ENCODE measurements at places on chromosomes 5 and 9.

DNA sequence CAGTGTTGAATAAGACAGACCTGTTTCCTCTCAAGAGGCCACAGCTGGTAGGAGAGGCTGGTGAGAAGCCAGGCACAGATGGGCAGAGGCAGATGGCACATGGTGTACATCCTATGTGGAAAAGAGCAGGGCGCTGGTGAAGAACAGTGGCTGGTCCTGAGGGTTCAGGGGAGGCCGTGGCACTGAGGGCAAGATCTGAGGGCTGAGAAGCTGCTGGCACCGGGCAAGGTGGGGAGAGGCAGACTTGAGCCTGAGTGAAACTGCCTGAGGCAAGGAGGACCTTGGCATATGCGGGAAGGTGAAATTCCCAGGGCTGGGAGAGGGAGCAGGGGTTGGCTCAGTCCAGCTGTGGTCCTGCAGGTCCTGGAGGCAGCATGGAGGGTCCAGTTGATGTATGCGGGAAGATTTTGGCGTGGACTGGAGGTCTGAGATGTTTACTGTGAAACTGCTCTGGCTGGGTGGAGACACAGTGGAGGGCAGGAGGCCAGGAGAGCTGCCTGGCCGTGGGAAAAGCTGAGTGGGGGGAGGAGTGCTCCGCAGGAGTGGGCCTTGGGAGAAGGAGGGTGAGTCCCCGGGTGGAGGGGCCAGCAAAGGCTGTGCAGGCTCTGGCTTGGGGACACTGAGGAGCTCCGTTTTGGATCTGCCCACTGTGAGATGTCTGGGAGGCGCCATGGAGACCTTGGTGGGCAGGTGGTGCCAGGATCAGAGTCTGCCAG, 2.6 kb downstream of the MAN1B1 start:
- DNase-seq, result no peak

DNA sequence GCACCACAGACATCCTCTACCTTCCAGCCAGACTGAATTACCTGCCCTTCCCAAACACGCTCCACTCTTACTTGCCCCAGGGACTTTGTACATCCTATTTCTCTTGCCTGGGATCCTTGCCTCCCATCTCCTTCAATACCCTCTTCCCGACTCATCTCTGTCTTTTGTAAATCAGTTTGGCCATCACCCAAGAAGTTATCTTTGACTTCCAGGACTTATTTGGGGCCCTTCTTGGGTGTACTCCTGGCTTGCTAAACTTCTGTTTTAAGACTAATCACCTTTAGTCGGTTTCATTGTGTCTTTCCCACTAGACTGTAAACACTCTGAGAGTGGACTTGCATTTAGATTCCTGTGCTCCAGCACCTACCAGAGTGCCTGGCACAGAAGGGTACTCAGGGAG, 545.6 kb downstream of the ACTL7B start:
- no peak for DNase-seq

DNA sequence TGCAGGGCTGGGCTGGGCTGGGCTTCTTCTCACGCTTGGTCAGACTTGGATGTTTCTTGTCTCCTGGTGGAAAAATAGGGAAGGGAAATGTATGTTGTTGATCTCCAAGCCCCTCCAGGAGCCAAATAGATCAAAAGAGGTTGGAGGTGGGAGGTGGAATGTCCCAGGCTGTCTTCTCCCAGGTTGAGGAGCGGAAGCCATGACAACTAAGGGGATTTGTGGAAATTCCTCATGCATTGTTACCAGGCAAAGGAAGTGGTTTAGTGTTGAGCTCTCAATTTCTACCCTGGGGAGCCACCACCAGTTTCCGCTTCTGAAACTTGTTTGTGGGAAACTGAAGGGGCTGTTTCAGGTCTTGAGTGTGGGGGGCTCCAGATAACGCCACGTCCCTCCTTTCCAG, 79.0 kb downstream of the SPRY4 start:
- DNase-seq, result no peak

- DNase-seq, result no peak
Measured at GRCh38 chr5:57033103-57033502, 81.2 kb upstream of the MIER3 start.

- no peak for DNase-seq
Measured at GRCh38 chr9:22855980-22856379, 409.4 kb downstream of the DMRTA1 start.

- DNase-seq, result no peak
Measured at GRCh38 chr9:107161338-107161737, 121.7 kb upstream of the RAD23B start.

DNA sequence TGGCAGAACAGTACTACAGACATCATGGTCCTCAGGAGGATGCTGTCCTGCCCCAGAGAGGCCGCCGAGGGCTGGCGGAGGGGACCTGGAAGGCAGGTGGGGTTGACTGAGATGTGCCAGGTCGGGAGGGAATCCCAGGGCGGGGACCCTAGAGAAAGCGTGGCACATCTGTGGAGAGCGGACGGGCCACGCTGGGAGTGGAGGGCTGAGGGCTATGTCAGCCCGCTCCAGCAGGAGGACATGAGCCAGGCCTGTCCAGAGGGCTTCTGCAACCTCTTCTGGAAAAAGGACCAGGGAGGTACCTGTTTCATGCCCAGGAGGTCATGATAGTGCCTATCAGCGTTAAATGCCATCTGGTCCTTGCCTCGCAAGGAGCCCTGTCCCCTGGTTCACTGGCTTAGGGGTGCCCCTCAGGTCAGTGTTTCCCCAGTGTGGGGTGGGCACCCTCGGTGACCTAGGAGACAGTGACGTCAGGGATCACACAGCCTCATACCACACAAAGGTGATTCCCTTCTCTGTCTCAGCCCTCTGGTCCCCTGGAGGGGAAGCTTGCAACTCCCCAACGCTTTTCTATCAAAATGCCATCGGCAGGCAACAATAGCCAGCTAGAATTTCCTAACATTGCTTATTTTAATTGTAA, 103.6 kb upstream of the IER5L start:
- no peak for DNase-seq

DNA sequence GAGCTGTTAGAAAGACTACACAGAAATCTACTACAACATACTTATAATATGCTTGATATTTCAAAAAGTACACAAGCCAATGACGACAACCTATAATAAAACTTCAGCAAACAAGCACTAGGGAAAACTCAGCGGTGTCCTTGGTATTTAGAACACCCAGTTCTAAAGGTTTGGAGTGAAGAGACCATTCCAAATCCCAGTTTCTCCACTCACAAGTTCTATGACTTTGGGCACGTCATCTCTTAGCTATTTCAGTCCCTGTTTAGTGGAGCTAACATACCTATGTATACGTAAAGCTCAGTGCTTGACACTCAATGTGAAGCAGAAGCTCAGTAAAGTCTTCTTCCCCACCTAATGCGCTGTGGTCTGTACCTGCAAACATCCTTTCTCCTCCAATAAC, 52.8 kb downstream of the MLLT3 start:
- DNase-seq, result no peak

DNA sequence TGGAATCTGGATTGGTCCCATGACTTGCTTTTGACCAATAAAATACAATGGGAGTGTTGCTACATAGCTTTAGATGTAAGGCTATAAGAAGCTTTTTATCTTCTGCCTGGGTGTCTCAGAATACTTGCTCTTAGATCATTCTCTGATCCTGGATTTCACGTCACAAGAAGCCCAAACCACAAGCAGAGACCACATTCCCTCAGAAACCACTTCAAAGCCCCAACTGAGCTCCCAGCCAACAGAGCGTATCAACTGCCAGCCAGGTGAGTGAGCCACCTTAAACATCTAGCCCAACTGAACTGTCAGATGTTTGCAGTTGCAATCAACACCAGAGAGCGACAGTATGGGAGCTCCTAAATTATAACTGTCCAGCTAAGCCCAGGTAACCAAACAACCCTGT, 687.1 kb downstream of the TLE1 start:
- no peak for DNase-seq

GRCh38 chr5:78811866-78812265, 163.3 kb upstream of the LHFPL2 start:
- DNase-seq, result peak; percentile 88

DNA sequence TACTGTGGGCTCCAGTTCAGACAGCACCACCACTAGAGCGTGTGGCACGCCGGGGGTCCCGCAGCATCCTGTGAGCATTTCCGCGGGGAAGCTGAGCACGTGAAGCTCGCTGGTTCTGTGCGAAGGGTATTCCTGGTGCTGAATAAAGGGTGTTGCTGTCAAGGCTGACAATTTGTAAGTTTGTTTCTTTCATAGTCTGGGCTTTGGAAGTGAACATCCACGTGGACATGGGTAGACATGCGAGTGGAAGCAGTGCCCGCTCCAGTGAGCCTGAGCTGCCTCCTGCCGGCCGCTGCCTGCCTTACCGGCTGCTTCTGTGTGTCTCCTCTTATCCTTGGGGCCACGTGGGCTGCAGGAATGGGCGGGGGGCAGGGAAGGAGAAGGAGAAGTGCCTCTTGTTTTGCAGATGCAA, 14.7 kb downstream of the NDUFS6 start:
- no peak for DNase-seq

DNA sequence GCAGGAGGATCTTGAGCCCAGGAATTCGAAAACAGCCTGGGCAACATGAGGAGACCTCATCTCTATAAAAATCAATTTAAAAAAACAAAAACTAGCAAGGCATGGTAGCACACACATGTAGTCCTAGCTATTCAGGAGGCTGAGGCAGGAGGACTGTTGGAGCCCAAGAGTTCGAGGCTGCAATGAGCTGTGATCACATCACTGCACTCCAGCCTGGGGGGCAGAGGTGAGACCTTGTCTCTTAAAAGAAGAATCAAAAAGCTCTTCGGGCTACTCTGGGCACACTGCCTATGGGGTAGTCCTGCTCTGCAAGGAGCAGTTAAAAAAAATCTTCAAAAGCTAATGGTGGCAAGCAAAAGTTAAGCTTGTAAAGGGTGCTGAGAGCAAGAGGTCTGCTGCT, 23.5 kb downstream of the SKP1 start:
- no peak for DNase-seq

GRCh38 chr9:22813529-22813928, 366.9 kb downstream of the DMRTA1 start:
- DNase-seq, result peak; percentile 23

- DNase-seq, result peak; percentile 86
Measured at GRCh38 chr9:2291980-2292704, 277.0 kb downstream of the SMARCA2 start.

GRCh38 chr5:32498484-32498883, 53.9 kb upstream of the ZFR start:
- no peak for DNase-seq

- DNase-seq, result no peak
Measured at GRCh38 chr5:176553260-176554085, 4.3 kb downstream of the CDHR2 start.

DNA sequence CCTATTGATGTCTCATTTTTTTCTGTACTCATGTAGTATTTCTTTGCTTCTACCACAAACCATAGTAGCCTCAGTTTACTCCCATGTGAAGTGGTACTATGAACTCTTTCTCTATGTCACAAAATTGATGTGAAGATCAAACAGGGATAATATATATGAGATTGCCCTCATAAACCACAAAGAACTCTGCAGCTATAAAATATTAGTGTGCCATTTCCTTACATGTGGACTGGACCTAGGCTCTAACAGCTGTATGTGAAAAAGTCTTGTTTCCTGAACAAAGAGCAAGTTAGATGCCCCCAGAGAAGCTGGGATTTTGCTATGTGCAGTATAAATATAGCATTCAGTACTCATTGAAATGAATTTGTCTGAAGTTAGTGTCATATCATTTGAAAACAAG, 412.6 kb upstream of the ADAMTSL1 start:
- DNase-seq, result no peak

DNA sequence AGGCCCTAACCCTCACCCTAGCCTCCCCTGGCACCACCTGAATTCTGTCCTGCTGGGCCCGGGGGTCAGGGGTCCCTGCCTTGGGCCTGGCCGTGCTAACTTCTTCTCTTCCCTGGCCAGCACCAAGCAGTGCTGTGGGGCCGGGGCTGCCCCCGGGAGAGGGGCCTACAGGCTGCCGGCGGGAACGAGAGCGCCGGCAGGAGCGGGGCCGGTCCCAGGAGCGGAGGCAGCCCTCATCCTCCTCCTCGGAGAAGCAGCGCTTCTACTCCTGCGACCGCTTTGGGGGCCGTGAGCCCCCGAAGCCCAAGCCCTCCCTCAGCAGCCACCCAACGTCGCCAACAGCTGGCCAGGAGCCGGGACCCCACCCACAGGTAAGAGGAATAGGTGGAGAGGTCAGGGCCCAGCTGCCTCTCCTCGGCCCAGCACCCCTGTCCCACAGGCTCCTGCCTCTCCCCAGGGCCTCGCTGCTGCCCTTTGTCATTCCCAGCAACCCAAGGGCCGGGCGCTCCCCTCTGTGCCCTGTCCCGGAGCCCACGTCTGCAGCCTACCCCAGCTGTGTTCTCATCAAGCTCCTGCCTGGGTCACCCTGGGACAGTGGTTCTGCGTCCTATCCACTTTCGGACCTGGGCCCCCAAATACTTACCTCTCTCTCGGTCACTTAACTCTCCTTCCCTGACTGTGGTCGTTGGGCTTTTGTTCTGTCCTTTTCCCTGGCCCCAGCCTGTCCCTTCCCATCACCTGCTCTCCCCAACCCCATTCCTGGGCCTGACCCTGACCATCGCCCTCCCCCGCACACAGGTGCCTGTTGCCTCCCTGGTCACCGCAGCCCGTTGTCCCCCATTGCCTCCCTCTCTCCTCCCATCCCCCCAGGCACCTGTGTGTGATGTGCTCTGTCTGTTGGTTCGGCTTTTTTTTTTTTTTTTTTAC, 243.2 kb downstream of the CACNA1B start:
- DNase-seq, result no peak

DNA sequence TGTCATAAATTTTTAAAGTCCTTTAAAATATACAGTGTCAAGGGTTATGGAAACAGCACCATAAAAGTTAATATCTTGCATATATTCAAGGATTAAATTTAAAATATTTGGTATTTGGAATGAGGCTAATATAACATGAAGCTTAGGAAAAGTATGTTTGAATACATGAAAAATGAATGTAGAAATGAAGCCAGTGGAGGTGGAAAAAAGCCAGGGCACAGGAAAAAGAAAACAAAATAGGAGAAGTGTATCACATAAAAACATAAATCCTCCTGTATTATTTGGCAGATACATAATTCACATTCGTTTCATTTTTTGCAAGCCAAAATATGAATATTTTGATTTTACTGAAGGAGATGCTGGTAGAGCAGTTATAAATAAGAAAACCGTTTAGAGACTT, 587.0 kb upstream of the ZNF608 start:
- DNase-seq, result no peak

- no peak for DNase-seq
Measured at GRCh38 chr9:94734054-94734754, 7.7 kb downstream of the AOPEP start.

Measured in SHP77 (cell line).